ENCODE measurements at places on chromosomes 7 and 10.

- DNase-seq = no peak
Measured at GRCh38 chr10:67221939-67222494, 296.2 kb downstream of the LRRTM3 start.

- DNase-seq = no peak
Measured at GRCh38 chr10:69685802-69686585, 55.9 kb downstream of the FAM241B start.

DNA sequence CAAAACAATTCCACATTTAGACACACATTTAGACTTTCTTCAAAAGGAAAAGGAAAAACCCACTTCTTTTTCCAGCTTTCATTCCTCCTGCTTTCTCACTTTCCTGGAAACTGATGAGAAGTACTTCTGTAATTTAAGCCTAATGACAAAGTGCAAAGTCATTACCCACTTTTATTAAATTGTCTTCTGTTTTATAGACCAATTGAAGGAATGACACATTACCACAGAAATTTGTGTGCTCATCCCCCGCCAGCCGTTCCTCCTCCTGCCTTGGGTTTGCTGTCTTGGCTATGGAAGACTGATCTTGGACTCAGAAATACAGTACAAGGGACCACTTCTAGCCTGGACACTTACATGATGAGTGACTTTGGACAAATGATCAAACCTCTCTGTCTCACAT is 717.8 kb downstream of the SORCS3 start:
- DNase-seq = no peak

GRCh38 chr7:149456506-149457421 is 4.1 kb downstream of the ZNF777 start:
- DNase-seq = no peak

DNA sequence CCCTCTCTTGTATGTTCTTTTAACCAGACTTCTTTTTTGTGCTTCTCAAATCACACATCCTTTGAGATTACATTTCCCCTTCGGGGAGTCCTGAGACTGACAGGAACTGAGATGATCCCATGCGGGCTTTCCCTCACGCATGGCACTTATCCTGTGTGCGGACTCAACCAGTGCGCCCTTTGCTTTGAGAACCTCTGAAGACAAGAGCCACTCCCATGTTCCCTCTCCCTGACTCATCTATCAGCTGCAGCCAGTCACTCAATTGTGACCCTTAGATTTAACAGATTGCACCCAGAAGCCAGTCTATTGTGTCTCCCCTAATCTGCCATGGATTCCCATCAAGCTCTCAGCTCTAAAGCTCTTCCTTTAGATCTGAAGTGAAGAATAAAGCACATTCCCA is 353.9 kb upstream of the MEOX2 start:
- no peak for DNase-seq

DNA sequence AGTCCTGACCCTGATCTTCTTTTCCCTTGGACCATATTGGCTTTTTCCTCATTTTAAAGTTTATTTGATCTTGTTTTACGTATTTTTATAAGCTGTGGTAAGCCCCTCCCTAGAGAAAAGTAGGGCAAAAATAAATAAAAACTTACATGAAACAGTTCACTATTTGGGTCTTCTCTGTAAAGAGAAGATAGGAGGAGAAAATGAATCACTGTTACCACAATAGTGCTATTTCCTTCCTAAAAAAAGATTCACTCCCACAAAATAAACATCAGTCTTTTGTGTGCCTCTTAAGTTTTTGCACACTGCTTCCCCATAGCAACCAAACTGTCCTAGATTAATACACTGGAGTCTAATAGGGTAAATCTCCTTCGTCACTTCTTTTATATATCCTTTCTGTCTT is 1.4 kb upstream of the SVIL start:
- DNase-seq = no peak

- no peak for DNase-seq
Measured at GRCh38 chr10:93096901-93097300, 23.2 kb downstream of the CYP26A1 start.

DNA sequence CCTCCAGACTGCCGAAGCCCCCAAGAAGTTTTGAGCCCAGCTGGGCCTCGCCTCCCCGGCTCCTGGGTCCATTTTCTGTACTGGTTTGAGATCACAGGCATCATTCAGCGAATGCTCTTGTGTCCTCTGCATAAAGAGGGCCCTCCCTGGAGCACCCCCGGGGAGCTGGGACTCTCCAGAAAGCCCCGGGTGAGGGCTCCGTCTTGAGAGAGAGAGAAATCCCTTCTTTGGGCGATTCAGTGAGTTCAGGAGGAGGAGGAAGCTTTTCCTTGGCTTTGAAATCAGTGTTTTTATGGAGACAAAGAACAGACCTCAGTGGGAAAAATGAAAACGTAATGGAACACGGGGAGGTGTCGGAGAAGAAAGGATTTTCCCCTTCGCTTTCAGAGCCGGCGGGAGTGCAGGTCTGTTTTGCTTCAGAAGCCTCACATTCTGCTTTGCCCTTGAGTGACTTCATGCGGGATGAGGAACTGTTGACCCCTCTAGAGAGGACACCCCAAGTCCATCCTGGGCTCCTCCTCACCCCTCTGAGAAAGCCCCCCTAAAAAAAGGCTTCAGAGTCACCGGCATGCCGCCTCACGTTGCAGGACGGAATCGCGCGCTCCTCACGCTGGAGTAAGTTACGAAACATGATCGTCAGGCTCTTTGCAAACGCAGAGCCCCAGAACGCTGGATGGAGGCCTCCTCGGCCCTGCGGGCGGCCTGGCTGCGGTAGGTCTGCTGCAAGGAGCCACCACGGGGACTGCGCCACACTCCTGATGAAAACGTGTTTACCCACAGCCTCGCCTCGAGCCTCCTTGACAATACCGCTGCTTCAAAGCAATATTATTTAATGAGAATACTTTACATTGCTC is 8.5 kb upstream of the AP5Z1 start:
- DNase-seq = no peak

DNA sequence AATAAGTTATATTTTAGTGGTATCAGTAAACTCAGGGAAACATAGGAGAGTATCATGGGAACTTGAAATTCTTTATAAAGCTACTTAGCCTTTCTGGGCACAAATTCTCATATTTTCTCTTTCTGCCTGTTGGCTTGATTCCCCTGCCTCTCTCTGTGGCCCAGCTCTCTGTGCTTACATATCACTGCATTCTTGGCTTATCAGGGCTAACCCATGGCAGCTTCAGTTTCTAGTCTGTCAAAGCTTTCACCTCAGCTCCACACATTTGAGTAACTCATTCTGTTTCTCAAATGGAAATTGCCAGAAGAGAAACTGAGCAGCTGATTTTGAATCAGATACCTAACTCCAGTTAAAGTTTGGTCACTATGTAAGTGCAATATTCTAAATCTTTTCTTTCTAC is 713.1 kb downstream of the DNAJB9 start:
- no peak for DNase-seq

DNA sequence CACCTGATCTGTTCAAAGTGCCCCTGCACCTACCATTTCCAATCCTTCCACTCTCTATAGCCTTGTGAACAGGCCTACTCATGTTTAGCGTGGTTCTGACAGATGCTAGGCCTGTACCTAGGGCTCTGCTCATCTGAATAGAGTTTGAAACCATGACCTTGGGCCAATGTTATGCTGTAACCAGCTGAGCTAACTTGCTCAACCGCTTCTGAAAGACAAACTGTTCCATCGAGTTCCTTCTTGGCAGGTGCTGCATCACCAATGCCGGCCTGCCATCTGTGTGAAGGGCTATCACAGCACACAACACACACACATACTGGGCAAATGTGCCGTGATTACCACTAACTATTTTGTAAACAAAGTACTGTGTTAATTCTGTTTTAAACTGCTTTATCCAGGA is 419.0 kb upstream of the GALNT17 start:
- no peak for DNase-seq

GRCh38 chr10:89414879-89415821 is 782 bp downstream of the IFIT5 start:
- DNase-seq = no peak

DNA sequence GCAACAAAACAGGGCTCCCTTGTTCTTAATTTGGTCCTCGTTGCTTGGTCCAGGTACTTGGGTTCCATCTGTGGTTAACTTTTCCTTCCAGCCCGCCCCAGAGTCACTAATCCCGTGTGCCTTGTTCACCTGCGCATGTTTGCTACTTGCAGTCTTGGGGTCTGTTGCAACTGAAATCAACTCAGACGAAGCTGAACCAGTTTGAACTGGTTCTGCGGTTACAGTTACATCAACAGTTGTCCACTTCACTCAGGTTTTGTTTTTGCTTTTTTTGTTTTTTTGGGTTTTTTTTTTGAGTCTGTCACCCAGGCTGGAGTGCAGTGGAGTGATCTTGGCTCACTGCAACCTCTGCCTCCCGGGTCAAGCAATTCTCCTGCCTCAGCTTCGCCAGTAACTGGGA is 34.7 kb downstream of the TRRAP start:
- DNase-seq = no peak

DNA sequence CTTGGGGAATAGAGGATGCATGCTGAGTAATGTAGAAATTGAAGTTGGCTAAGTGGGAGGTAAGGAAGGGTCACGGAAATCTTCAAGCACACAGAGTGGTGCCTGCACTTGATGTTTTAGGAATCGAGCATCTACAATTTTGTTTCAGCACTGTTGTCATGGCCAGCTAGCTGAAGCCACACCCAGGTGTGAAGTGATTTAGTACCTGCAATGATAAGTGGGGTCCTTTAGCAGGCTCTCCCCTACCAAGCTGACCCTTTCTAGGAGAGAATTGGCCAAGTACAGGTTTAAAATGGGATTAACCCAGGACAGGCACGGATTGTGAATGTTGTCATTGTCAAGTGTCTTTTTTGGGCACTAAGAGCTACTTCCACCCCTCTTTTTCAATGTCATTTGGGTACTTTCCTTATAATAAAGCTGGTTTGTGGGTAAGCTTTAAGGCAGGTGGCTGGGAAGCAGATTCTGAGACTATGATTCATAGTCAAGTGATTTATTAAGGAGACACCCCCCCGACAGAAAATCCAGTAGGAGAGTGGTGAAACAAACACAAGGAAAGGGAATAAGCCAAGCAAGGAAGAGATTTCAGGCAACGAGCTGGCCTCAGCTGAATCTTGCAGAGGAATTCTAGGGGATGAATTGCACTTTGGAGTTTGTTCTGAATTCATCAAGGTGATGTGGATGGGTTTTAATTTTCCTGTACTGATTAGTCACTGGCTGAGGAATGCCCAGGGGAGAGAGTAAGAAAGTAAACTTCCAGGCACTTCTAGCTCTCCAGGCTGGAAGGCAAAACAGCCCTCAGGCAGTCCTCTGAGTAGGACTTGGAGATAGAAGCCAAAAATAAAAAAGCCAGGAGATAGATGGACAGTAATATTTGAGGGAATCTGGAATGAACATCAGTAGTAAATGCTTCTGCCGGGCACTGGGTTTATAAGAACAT is 1128.4 kb downstream of the SORCS3 start:
- no peak for DNase-seq

GRCh38 chr10:132152896-132153580 is 33.7 kb upstream of the DPYSL4 start:
- no peak for DNase-seq

GRCh38 chr10:3682745-3683144 is 102.3 kb downstream of the KLF6 start:
- no peak for DNase-seq

DNA sequence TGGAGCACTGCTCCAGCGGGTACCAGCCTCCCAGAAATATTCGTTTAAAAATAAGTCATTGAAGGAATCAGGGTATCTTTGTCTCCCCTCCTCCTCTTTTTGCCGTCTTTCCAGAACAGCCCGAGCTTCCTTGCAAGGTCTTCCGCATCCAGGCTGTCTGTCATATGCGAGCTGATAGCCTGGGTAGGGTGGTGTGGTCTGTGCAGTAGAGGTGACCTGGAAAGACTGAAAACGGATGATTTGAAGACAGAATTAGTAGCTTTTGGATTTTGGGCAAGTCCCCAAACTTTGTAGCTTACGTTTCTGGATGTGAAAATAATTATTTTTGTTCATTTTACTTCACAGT is 480 bp downstream of the VPS50 start:
- no peak for DNase-seq

DNA sequence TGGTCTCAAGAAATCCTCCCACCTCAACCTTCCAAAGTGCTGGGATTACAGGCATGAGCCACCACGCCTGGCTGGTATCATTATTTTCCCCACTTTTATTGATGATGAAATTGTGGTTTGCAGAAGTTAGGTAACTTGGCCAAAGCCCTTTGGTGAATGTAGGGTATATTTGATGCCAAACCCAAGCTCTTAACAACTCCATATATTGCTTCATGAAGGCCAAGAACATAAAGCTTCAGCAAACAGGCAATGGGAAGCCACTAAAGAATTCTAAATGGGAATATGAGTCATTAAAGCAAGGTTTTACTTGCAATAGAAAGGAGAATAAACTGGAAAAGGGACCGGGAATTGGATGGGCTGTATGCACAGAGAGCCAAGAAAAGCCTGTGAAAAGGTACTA is 142.7 kb downstream of the KMT2E start:
- DNase-seq = no peak

- DNase-seq = no peak
Measured at GRCh38 chr7:47782022-47782421, 166.2 kb downstream of the PKD1L1 start.

- DNase-seq = no peak
Measured at GRCh38 chr7:107857541-107857912, 33.5 kb upstream of the DLD start.

- no peak for DNase-seq
Measured at GRCh38 chr10:96453856-96454583, 59.7 kb downstream of the TLL2 start.

- DNase-seq = no peak
Measured at GRCh38 chr7:87564296-87564963, 36.3 kb downstream of the ABCB1 start.

DNA sequence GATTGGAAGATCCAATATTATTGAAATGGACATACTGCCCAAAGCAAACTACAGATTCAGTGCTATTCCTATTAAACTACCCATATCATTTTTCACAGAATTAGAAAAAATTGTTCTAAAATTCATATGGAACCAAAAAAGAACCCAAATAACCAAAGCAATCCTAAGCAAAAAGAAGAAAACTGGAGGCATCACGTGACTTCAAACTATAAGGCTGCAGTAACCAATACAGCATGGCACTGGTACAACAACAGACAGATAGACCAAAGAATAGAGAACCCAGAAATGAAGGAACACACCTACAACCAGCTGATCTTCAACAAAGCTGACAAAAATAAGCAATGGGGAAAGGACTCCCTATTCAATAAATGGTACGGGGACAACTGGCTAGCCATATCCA is 765.4 kb downstream of the SORCS3 start:
- no peak for DNase-seq

DNA sequence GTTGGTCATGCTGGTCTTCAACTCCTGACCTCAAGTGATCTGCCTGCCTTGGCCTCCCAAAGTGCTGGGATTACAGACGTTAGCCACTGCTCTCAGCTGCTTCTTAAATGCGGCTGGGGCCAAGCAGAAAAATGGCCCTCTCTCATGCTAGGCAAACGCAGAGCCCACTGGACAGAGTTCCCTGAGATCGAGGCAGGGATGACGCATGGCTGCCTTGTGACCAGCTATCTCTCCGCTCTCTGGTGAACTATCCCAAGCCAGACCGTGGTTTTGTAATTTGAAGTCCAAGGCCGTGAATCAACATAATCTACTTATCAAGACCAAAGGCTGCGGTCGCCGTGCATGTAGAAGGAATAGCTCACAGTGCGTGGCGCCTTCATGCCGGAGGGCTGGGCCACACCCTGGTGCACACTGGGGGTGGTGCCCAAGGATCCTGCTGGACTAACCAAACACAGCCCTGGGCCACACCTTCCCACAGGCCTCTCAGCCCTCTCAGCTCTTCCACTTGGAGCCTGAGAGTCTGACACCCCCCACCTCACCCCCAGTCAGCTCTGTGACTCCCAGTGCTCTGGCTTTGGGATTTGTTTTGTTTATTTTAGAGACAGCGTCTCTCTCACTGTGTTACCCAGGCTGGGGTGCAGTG is 88.1 kb upstream of the CUX1 start:
- no peak for DNase-seq

- DNase-seq = no peak
Measured at GRCh38 chr10:75165684-75166622, 44.6 kb upstream of the VDAC2 start.
